CD4-positive, alpha-beta T cell treated with Interleukin-21 for 1 hour (primary cell): ENCODE measurements at places on chromosomes 16 and 17.
A peak's percentile ranks its signal among the peaks of the same experiment; 100 is the strongest.

- DNase-seq = no peak
Measured at GRCh38 chr16:26981266-26981938, 85.3 kb upstream of the C16orf82 start.

- DNase-seq = no peak
Measured at GRCh38 chr17:32772453-32773025, 104.4 kb downstream of the MYO1D start.

DNA sequence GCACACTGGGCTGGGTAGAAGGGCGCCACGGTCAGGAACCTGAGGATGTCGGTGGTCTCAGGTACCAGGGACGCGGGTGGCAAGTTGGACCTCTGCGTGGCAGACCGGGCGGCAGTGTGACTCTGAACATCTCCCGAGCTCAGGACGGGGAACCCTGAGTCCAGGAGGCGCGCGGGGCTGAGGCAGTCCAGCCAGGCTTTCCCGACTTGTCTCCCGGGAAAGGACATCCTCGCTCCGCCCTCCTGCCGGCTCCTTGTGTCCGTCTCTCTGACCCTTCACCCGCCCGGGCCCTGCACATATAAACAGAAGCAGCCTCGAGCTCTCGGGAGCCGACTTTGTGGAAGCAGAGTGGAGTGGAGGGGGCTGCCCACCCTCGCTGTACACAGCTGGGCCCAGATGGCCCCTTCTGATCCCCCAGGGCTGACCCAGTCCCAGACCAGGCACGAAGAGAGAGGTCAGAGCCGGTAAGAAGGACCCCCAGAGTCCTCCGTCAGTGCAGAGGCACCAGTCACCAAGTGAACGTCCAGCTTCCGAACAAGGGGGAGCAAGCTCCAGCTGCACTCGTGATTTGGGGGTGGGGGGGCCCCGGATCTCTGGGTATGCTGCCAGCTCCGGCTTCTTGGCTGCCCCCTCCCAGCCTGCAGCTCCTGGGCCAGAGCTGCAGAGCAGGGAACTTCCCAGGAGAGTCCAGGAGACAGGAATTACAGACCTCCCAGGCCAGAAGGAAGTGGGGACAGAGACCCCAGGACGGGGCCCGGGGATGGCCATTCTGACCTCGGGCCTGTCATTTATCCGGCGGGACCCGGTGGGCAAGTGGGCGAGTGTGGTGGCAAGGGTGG lies 8.5 kb upstream of the P2RX1 start:
- DNase-seq = no peak

GRCh38 chr17:28482551-28483199 lies 9.2 kb downstream of the SLC13A2 start:
- DNase-seq = no peak

DNA sequence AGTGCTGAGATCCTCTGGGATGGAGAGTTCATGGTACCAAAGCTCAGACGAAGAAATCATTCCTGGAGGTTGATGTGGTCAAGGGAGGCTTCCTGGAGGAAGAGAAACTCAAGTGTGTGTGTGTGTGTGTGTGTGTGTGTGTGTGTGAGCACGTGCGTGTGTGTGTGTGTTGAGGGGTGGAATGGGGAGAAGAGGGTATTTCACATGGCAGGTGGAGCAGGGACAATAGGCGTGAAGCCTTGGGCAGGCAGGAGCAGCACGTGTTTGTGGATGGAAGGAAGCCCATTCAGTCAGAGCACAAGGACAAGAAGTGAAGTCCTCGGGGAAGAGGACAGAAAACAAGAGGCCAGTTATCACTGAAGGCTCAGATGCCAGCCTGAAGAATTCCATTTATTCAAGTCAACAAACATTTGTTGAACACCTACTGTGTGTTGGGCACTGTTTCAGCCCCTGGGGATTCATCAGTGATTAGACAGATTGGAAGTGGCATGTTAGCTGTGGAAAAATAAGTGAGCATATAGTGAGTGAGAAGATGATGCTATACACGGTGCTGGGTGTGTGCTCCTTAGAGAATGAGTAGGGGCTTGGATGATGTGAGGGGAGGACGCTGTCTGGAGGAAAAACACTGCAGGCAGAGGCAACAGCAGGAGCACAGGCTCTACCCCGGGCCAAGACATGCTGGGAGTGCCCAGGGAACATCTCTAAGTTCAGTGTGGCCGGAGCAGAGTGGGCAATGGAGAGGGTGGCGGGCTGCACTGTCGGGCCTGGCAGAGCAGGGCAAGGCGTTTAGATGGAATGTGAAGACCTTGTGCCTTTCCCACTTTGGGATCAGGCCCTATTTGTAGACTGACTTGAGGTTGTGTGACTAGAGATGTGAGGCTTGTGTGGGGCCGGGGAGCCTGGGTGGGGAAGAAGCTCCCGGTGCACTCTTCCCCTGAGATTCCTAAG lies 267.1 kb downstream of the CBLN1 start:
- DNase-seq = no peak

GRCh38 chr17:48770954-48771353 lies 42.4 kb upstream of the HOXB13 start:
- no peak for DNase-seq

DNA sequence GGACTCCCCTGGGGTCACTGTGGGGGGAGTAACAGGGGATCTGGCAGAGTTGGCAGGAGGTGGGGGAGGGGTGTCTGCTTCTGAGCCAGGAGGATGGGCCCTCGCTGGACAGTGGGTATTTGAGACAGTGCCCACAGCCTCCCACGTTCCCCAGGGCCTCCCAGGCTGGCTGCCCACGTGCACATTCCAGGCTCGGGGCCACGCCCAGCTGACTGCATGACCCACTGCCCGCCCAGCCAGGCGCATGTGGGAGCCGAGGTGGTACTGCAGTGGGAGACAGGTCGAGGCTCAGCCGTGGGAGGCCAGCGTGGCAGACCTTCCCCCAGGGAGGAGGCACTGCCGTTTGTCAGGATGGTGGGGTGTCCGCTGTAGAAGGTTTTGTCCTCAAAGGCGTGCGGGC lies 38.8 kb downstream of the BAHCC1 start:
- no peak for DNase-seq

DNA sequence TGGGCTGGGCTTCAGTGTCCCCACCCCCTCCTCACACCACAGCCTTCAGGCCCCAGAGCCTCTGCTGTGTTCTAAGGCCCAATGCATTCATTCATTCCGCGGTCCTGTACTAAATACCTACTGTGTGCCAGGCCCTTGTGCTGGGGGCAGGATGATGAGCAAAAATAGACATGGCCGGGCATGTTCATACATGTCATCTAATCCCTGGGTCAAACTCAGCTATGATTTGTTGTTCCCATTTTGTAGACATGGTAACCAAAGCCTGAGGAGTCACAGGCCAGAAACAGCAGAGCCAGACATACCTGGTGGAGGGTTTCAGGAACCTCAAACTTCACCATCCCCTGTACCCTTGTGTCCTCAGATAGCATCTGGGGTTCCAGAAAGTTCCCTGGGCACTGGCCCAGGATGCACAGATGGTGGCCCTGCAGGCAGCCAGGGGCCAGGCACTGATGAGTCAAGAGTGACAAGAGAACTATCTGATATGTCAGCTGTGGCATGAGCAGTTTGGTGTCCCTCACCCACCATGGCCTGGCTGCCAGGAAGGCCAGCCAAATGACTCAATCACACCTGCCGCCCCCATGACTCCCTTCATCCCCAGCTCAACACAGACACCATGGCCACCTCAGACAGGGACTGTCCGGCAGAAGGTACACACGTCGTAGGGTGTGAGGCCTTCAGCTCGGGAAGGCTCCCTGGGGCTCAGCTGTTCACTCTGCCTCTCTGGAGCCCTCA lies 2.7 kb upstream of the RRAD start:
- no peak for DNase-seq

GRCh38 chr17:81843713-81844326 lies 9.0 kb upstream of the PPP1R27 start:
- DNase-seq = no peak

DNA sequence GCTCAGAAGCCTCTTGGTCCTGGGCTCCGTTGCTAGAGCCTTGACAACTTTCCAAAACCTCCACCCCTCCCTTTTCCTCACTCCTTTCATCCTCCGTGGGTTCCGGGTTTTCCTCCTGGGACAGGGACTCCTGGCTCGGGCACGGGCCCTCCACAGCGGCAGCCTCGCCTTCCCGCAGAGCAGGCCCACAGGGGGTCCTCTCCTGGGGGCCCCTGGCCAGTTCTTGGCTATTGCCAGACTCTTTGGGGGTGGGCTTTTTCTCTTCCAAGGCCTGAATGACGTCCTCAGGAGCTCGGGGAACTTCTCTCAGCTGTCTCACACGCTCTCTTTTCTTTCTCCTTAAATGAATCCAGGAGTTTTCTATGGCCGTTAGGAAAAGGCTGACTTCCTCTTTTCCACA lies 19.3 kb upstream of the MNT start:
- no peak for DNase-seq

GRCh38 chr16:26606381-26607150 lies 460.2 kb upstream of the C16orf82 start:
- no peak for DNase-seq

GRCh38 chr17:78946631-78947030 lies 21.4 kb upstream of the TIMP2 start:
- no peak for DNase-seq

GRCh38 chr17:64066716-64067115 lies 46.3 kb upstream of the ICAM2 start:
- DNase-seq = peak; percentile 72

DNA sequence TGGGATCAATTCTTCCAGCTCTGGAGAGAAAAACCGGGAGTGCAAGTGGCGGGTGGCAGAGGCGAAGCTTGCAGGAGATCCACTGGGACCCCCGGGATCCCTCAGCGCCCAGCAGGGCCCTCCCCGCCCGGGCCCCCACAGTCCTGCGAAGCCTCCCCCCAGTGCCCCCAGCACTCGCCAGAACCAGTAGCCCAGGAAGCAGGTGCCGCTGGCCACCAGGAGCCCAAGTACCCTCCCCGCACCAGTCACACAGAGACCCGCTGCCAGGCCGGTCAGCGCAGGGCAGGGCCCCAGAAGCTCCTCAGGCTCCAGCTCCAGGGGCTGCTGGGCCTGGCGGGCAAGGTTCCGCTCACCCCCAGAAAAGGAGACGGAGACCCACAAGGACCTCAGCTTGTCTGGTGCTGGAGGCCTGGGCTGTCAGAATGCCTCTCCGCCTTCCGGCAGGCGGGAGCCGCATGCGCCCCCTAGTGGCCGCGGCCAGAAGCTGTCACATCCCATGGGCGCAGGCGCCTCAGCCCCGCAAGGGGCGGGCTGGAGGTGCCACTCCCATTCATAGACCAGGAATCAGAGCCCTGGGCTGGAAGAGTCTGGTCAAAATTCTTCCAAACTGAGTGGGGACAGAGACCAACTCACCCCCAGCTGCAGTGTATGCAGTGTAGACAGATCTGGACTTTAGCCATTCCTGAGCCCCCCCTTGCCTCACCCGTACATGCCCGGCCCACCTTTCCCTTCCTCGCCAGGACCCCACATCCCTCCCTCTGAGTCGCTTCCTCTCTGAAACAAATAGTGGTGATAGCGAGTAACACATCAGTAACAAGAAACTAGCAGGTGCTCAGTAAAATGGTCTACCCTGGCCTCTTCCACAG lies 1002.3 kb downstream of the KCNJ18 start:
- DNase-seq = no peak

GRCh38 chr17:1639549-1640180 lies 5.9 kb downstream of the SCARF1 start:
- DNase-seq = no peak

DNA sequence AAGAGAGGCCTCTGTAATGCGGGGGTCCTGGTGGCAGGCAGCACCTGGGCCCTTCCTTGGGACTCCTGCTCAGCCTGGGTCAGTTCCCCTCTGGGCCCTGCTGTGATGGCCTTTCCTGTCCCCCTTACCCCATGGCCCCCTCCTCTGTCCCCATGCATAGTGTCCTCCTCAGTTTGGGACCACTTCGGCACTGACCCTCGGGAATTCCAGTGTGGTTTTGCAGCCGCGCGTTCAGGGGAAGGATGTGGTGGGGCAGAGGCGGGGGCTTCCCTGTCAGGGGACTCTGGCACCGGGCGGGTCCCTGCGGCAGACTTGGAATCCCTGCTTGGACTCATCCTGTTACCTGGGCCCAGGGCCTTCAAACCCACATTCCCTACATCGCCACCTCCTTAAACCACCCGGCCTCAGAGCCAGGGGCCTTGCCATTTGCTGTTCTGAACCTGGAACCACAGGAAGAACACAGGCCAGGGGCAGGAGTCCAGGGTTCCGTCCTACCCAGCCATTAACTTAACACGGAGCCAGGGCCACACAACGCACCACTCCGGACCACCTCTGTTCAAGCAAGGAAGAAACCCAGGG lies 31.4 kb upstream of the EIF1 start:
- DNase-seq = no peak

GRCh38 chr17:66676421-66676820 lies 158.5 kb upstream of the CACNG5 start:
- DNase-seq = no peak

- DNase-seq = no peak
Measured at GRCh38 chr16:81485824-81486539, 41.4 kb downstream of the CMIP start.

DNA sequence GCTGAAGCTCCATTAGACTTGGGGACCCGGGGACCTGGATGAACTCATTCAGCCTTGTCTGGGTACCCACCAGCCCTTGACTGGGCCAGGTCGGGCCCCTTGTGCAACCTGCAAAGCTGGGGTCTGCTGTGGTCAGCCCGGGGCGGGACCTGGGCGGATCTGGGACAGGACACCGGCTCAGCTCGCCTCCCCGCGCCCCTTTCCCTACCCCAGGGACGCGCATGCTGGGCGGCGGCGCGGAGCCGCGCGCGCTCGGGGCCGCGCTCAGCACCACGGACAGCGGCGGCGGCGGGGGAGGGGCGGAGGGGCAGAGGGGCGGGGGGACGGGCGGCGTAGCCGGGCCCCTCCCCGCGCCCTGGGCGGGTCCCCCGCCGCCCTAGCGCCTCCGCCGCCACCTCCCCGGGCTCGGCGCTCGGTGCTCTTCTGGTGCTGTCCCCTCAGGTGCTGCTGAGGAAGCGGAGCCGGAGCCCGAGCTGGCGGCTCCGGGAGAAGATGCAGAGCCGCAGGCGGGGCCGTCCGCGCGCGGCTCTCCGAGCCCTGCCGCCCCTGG lies 7.4 kb downstream of the ACD start:
- DNase-seq = no peak

- no peak for DNase-seq
Measured at GRCh38 chr16:65525707-65526106, 403.8 kb upstream of the CDH11 start.

GRCh38 chr17:63443053-63443452 lies 3.1 kb downstream of the CYB561 start:
- no peak for DNase-seq

DNA sequence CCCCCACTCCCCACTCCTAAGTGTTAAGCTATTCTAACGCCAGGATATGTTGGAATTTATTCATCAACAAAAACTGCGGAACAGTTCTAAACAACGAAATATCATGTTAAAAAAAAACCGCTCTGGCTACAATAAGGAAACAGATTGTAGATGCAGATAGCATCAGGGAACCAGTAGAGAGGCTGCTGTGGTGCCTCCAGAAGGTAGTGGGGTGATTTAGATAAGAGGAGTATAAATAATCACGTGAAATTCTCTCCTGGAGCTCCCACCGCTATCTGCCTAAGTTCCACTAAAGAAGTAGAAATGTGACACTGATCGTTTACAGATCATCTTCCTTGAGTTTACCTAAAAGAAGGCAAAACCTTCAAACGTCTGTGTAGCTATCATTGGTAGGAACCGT lies 8.0 kb downstream of the AHSP start:
- no peak for DNase-seq
